ENCODE measurements at places on chromosomes 3 and 15. TPM values are rescaled to one million over a fixed set of nuclear protein-coding genes. Genes with fewer than 3 reads are reported as not detected.

- no peak for DNase-seq
These were observed 6.9 kb upstream of the HOMER2 start for GRCh38 chr15:82959423-82959822.

DNA sequence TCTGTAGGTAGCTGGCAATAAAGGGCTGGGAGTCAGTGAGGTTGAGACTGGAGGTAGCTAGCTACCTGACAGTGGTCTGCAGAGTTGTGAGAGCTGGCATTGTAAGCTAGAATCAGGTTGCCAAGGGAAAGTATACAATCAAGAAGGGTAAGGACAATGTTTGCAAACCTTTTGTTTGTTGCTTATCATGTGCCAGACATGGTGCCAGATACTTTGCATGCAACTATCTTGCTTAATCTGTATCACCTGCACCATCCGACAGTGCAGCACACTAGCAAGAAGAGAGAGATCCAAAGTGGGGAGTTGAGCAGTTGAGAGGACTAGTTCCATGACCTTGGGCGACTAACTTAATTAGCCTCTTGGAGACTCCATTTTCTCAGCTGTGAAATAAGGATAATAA is 236.4 kb downstream of the PDCD6IP start:
- no peak for DNase-seq

GRCh38 chr3:50015918-50016317 is 72.8 kb upstream of the RBM5 start:
- DNase-seq, result no peak

DNA sequence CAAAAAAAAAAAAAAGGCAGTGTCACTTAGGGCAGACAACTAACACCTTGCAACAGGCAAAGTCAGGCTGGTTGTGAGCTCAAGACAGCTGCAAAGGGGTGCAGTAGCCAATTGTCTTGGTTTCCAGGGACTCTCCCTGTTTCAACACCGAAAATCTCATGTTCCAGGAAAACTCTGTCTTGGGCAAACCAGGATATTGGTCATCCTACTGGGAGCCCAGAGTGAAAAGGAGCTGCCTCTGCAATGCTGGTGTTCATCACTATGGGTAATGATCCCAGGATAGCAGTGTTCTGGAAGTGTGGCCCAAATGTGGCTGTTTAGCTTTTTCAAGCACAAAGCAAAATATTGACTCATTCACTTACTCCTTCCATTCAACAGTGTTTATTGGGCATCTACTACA is 82.6 kb downstream of the ARHGAP31 start:
- no peak for DNase-seq

DNA sequence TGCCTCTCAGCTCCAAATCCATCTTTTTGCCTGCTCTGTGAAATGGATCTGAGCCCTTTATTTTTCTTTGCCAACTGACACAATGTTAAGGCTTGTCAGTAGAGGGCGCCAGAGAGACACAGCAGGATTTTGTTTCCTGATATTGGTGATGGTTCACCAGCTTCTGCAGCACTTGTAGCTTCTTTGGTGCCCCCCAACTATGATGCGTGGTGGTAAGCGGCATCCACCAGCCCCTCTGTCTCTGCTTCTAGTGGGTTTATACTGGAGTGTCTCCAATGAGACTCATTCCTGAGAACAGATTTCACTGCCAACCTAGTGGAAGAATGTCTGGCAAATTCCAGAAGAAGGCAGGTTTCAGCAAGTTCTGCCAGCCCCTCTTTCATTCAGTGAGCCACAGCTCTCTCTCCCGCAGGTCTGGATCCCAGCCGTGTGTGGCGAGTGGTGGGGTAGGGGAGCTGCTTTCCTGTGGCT is 471.9 kb upstream of the FRG2C start:
- no peak for DNase-seq

DNA sequence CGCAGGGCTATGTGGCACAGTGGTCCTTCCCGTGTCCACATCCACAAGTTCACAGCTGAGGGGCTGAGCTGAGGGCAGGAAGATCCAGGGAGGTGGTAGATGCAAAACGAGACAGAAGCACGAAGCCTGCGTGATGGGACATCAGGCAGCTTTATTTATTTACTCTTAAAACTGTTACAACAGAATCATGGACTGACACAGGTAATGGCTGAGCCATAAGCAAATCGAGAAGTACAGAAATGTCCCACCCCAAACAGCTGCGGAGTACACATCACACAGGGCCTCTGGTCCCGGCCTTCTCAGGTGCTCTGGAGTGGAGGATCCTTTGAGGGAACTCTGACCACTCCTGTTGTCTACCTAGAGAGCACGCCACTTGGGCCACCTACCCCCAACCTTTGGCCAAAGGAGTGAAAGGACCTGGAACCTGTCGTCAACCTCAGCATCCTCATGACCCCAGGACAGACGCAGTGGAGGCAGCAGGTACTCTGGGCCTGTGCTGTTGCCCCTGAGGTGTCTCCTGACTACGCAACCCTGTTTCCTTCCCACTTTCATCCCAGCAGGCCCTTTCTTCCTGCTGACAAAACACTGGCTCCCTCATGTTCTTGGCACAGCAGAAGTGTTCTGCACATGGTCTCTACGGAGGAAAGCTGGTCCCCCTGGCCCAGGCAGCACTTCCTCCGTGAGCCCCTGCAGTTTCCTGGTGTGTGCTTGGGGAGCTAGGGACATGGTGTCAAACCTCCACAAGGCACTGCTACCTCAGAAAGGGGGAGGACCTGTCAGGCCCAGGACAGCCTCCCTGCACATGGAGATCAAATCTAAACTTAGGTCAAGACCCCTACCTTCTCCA is 47.8 kb downstream of the DHX30 start:
- DNase-seq, result no peak

DNA sequence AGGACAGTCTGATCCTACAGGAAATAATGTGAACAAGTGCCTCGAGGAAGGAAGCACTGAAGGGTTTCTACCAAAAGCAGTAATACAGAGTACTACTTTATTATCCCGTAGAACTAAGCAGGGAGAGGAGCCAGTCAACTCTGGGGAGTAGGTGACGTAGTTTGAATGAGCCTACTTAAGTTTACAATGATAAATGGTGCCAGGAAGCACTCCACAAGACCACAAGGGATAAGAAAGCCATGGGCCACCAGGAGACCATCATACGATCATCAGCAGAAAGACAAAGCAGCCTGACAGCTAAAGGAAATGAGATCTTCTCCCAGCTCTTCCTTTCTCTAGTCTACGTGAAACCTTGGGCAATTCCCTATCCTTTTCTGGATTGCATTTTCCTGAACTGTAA is 27.3 kb downstream of the SST start:
- no peak for DNase-seq

DNA sequence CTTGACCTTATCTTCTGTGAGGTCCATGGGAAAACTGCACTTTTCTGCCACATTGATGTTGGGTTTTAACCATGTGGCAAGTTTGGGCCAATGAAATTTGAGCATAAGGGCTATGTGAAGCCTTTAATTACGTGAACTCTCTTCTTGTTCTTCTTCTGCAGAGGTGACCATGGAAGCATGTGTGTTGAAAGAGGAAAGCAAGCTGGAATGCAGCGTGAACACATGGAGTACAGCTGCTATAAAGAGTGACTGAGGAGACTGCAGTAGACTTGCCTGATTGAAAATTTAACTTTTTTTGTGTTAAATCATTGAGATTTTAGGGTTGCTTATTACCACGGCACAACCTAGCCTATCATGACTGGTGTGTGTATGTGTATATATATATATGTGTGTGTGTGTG is 347.3 kb downstream of the ZIC1 start:
- DNase-seq, result no peak

DNA sequence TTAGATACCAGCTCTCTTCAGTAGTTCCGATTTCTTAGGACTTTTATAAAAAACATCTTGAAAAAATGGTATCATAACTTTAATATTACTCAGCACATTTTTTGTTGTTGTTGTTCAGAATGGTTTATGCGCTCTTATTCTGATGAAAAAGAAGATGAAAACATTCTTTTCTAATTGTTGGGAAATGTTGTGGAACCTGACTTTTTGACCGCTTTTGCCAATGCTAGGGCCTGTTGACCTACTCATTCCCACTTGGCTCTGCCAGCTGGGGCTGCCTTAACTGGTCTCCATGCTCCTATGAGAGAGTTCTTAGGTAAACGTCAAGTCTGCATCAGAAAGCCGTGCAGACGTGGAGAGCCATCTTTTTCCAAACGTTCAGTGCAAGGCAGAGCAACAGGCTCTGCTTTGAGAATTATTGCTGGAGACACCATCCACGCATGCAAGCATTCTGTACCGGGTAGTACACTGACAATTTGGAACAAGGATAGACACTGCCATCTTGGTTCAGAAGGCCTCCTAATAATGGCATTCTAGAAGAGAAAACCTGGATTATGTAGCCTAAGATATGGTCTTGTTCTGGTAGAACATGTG is 176.8 kb downstream of the GHSR start:
- DNase-seq, result no peak

GRCh38 chr3:136189859-136190617 is 6.1 kb downstream of the MSL2 start:
- DNase-seq, result no peak

- DNase-seq, result no peak
These were observed 27.2 kb downstream of the TIMP4 start for GRCh38 chr3:12131351-12132090.

DNA sequence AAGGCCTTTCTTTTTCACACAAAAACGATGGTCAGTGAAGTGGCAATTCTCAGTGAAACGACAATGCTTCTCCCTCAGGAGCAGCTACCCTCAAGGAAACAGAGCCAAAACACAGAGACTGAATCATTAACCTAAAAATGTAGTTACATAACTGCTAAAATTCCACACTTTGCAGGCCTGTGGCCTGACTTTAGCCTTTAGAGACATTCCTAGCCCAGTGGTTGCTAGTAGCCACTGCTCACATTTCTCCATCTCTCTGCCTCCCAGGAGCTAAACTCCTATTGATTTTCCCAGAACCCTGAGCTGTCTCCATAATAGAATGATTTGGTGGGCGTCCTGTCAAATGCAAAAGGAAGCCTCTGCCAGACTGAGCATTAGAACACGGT is 630.1 kb upstream of the KCNMB2 start:
- no peak for DNase-seq

DNA sequence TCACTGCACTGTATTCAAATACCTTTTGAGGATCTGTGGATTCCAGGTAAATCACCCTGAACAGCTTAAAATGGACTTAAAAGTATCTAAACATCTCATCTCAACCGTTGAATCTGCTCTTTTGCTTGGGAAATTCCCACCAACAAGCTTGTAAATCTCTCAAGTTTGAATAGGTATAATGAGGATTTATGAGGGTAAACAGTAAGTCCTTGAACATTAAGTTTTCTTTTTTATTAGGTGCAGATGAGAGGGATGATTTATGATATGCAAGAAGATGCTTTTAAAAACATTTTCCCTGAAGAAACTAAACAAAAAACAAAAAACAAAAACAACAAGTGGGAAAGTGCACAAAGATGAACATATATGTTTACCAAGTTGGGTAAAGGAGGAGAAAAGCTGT is 290.6 kb downstream of the ROBO1 start:
- DNase-seq, result no peak

GRCh38 chr15:93257920-93258319 is 168.9 kb upstream of the RGMA start:
- DNase-seq, result no peak

GRCh38 chr3:149657321-149657925 is 402 bp downstream of the WWTR1 start:
- DNase-seq, result no peak

DNA sequence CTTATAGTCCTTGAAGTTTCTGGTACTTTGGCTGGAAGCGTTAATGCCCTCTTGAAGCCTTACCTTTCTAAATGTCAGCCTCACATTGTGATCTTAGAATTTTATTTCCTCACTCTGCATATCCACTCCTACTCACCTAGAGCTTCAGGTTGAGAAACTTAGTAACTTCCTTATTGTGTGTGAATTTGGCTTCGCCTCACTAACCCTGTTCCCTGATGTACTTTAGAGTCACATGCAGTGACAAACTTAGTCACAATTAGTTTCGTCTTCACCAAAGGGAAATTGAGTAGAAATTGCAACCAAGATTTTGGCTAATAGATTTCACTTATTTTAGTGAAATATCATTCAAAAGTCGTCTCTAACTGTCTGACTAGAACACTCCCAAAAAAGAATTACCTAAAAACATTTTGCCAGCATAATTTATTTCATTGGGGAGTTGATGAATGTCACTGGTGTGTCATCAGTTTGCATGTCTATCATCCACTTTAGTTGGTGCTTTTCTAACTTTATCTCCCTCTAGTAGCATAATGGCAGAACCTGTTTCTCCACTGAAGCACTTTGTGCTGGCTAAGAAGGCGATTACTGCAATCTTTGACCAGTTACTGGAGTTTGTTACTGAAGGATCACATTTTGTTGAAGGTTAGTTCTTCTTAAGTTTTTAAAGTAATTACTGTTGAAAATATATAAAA is 960 bp downstream of the MFN1 start:
- DNase-seq, result no peak

DNA sequence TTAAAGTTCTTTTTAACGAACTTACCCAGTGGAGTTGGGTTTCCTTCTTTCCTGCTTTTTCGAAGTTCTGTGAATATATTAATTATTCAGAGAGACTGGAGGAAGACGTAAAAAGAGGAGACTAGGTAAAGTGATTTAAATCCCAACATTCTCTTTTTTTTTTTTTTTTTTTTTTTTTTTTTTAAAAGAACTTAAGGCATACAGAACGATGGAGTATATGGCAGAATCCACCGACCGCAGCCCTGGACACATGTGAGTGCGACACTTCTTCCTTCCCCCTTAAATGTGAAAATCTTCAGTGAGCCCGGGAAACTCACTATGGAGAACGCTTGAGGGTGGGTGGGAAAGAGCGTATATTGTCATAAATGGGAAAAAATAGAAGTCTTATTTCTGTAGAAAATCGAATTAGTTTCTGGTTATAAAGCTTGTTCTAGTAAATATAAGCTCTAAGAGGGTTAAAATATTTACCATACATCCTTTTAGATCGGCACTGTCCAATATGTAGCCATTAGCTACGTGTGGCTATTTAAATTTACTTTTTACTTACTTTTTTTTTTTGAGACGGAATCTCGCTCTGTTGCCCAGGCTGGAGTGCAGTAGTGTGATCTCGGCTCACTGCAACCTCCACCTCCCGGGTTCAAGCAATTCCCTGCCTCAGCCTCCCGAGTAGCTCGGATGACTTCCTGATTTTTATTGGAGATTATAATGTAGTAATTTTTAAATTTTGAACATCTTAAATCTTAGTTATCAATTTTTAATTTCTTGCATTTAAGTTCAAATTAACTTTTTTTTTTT is 892 bp downstream of the NMD3 start:
- no peak for DNase-seq

- no peak for DNase-seq
These were observed 995 bp upstream of the LRRK1 start for GRCh38 chr15:100918034-100918689.

The AGBL1 gene
- not detected for total RNA-seq

The KIF23 gene
- total RNA-seq, result 77.4 TPM

The TERC gene
- total RNA-seq, result 14.0 TPM

The MRPL46 gene
- 24.4 TPM for total RNA-seq

The CCDC14 gene
- 55.2 TPM for total RNA-seq

The THSD4 gene
- total RNA-seq, result 6.4 TPM

The GOLGA8T gene
- 1.5 TPM for total RNA-seq

The EFCC1 gene
- 0.37 TPM for total RNA-seq

The HIGD2B gene
- total RNA-seq, result not detected

The SLC28A1 gene
- not detected for total RNA-seq

The H1-8 gene
- not detected for total RNA-seq

The UBE2E2 gene
- total RNA-seq, result 52.7 TPM

The RTP1 gene
- total RNA-seq, result 3.0 TPM

The ALDH1L1 gene
- total RNA-seq, result 1.6 TPM

The TM2D3 gene
- total RNA-seq, result 28.0 TPM

The SPTSSB gene
- total RNA-seq, result 33.4 TPM

The COL8A1 gene
- total RNA-seq, result 0.99 TPM

The SLC51B gene
- total RNA-seq, result not detected
